ENCODE measurements at places on chromosomes 6 and 20. TPM values are rescaled to one million over a fixed set of nuclear protein-coding genes. Genes with fewer than 3 reads are reported as not detected.

The COX4I2 gene
- total RNA-seq, result not detected

The PNLDC1 gene
- not detected for total RNA-seq

DNA sequence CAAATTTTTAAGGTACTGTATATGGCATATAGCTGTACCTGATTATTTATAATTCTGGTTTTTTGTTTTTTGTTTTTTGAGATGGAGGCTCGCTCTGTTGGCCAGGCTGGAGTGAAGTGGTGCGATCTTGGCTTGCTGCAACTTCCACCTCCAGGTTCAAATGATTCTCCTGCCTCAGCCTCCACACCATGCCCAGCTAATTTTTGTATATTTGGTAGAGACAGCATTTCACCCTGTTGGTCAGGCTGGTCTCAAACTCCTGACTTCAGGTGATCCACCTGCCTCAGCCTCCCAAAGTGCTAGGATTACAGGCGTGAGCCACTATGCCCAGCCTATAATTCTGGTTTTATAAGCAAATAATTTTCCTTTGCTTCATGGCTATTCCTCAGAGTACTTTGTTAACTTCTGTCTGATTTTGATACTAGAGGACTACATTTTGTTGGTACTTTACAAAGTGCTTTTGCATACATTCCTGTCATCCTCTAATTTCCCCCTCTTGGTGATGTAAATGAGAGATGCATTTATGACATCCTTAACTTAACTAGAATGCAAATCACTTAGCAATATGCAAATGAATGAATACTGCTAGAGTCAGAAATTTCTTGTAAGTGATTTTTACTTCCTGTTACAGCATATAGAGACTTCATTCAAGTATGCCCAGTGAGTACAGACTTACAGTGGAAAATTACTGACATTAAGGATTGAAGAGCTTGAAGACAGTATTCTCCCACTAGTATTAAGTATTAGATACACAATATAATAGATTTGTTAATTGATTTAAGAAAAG, 35.7 kb upstream of the ARID1B start:
- no peak for DNase-seq

GRCh38 chr6:125050663-125051318, 88.6 kb downstream of the RNF217 start:
- DNase-seq, result no peak

- DNase-seq, result no peak
Observed at GRCh38 chr6:147248859-147249258, 44.6 kb downstream of the STXBP5 start.

Measured in dermis microvascular lymphatic vessel endothelial cell (primary cell).